Activated CD4-positive, alpha-beta T cell treated with anti-CD3 and anti-CD28 coated beads, Interleukin-2, amount 10 ng/mL, durations not matched to agents 7 days and 5 days (primary cell): ENCODE measurements at places on chromosomes 1 and 21. TPM values are rescaled to one million over a fixed set of nuclear protein-coding genes. Genes with fewer than 3 reads are reported as not detected.

Gene SYT2
- not detected for total RNA-seq

Gene ATAD3C
- total RNA-seq = 0.69 TPM

Gene CYB5RL
- 13.4 TPM for total RNA-seq

Gene DNMT3L
- total RNA-seq = not detected

Gene PFKFB2
- 2.1 TPM for total RNA-seq

Gene GRIK1
- total RNA-seq = not detected

Gene OR2T33
- total RNA-seq = not detected

DNA sequence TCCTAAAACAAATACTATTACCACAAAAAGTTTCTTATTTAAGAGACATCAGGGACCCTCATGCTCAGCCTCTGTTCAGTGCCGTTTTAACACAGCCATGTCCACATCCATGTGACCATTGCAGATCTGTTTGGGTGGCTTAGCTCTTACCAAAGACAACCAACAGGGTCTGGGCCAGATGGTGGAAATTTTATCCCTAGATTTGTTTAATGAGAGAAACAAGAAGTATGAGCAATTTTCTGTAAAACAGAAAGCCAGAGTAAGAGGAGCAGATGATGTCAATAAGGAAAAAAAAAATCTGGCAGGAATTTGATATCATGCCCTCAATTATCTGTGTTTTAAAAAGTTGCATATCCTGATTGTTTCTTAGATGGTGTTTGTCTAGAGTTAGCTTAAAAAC lies 299.9 kb downstream of the TM2D1 start:
- H3K36me3 ChIP-seq = no peaks in the 10 kb centered on the region
- H3K27me3 ChIP-seq = no peaks in the 10 kb centered on the region
- DNase-seq = no peak
- H3K4me3 ChIP-seq = no peak overlapping the region
- no peaks in the 10 kb centered on the region for H3K4me1 ChIP-seq

- peaks cover 13% of the 10 kb centered on the region for H3K27me3 ChIP-seq
- H3K4me1 ChIP-seq = no peaks in the 10 kb centered on the region
- no peak overlapping the region for H3K27ac ChIP-seq
- H3K36me3 ChIP-seq = no peaks in the 10 kb centered on the region
- DNase-seq = no peak
These were observed 27.7 kb upstream of the VWA5B1 start for GRCh38 chr1:20262810-20263534.

DNA sequence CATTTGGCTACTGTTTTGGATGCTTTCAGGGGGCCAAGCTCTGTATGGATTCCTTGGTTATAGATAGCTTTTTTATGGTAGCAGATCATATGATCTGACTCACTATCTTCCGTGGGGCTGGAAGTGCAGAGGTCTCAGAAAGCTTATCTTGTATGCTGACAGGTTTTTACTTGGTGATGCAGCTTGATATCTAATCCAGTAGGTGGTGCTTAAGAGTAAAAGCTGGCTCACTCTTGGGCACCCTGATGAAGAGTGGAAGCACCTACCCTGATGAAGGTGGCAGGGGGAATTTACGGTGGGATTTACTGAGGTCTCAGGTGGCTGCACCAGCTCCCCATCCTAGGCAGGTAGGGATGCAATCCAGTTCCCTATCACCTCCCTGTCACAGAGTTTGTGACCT lies 151.2 kb downstream of the PTBP2 start:
- DNase-seq = no peak
- no peak overlapping the region for H3K27ac ChIP-seq

DNA sequence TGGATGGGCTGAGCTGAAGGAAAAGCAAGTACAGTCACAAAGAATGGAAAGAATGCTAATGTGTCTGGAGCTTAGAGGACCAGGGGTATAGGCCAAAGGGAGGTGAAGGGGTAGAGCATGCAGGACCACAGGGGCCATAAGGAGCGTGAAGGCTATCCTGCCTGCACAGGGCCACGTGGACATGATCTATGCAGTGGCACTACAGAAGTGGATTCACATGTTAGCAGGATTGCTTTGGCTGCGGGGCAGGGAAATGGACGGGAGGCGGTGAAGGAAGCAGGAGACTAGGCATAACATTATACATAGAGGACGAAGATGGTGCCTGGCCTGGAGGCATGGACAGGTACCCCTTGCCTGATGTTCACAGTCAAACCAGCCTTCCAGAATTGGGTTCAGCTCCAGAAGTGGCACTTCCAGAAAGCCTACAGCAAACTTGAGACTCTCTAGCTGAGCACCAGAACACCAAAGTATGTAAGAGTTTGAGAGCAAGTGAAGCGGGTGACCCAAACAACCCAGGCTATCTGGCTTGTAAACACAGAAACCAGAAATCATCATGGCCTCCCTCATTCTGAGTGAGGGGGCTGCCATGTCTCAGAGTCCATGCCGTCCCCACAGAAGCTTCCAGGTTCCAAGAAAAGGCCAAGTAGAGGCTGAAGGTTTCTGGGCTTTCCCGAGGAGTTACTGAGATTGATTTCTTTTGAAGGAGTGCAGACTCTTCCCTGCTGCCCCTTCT lies 135.5 kb upstream of the JUN start:
- no peak overlapping the region for H3K4me3 ChIP-seq
- no peak overlapping the region for H3K27ac ChIP-seq
- H3K27me3 ChIP-seq = peaks cover 12% of the 10 kb centered on the region

DNA sequence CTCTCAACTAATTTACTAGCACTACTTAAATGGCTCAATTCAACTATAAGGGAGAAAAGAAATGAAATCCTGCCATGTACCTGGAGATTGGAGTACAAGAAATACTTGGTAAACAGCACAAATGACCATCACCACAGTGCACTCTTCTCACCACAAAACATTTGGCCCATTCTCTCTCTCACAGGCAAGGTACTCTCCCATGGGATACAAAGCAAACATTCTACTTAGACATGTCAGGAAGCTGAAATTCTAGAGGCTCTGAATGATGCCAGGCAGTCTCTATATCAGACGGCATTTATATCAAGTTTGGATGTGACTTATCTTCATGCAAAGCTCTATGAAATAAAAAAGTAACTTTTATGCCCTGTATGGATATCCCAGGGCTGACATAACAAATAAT lies 72.5 kb downstream of the DPT start:
- H3K4me3 ChIP-seq = no peak overlapping the region
- peaks cover 14% of the 10 kb centered on the region for H3K27me3 ChIP-seq
- H3K27ac ChIP-seq = no peak overlapping the region

DNA sequence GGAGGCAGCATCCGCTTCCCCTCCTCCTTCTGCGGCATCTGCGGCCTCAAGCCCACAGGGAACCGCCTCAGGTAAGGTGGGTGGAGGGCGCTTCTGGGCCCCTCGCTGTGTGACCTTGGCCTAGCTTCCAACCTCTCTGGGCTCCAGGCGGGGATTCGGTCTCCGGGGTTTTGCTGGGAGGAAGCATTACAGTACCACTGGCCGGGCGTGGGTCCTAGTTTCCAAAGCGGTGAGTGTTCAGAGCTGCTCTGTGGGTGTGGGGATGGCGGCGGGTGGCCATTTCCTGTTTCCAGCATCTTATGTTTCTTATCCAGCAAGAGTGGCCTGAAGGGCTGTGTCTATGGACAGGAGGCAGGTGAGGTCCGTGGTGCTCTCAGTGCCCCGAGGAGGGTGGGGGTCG lies 11.6 kb downstream of the FAAH start:
- no peak for DNase-seq
- no peak overlapping the region for H3K4me3 ChIP-seq
- H3K27ac ChIP-seq = no peak overlapping the region
- H3K27me3 ChIP-seq = no peaks in the 10 kb centered on the region
- peaks cover 2% of the 10 kb centered on the region for H3K4me1 ChIP-seq

DNA sequence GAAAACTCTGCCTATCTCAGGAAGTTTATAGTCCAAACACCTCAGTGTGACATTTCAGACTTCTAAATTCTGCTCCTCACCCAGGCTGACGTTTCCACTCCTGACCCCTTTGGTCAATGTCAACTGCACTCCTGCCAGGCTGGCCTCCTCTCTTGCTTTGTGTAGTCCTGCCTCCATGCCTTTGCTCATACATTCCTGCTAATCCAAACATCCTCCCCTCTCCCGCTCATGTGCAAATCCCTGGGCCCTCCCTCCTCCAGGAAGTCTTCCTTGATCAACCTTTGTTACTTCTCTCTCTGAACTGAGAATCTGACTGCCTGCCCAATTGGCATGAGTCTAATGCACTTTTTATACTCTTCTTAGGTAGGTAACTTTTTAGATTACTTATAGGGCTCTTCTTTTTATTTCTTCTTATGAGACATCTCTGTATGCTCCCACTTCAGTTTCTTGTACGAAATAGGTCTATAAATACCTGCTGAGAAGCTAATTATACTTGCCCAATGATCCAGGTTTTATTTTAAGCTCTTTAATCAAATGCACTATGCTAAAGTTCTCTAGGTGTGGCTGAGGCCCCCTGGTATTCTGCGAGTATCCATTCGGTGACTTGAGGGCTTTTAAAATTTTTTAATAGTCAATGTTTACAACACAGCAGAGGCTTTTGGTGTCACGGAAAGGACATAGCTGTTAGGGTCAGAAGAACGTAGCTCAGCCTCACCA lies 128.1 kb downstream of the PLXNA2 start:
- H3K27me3 ChIP-seq = peaks cover 8% of the 10 kb centered on the region
- H3K27ac ChIP-seq = no peak overlapping the region
- no peak overlapping the region for H3K4me3 ChIP-seq
- no peaks in the 10 kb centered on the region for H3K4me1 ChIP-seq
- H3K36me3 ChIP-seq = no peaks in the 10 kb centered on the region
- no peak for DNase-seq

DNA sequence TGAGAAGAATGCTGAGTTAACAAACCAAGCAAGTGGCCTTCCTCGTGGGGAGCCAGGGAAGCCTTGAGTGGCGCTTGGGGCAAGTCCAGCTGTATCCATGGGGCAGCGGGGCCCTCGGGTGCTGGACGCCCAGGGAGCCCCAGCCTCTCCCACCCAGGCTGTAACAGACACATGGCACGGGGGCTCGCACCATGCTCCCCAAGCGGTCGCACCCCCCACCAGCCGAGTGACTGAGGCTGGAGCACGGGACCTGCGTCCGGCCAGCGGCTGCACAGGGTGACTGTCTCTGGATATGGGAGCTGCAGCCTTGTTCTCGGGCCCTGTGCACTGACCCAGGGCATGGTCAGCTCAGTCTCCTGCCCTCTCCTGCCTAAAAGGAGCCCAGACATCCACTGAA lies 53.9 kb upstream of the ACTRT2 start:
- no peaks in the 10 kb centered on the region for H3K4me1 ChIP-seq
- no peak overlapping the region for H3K4me3 ChIP-seq
- no peaks in the 10 kb centered on the region for H3K36me3 ChIP-seq
- H3K27ac ChIP-seq = no peak overlapping the region

GRCh38 chr1:172359491-172359999 lies 60.9 kb upstream of the C1orf105 start:
- no peaks in the 10 kb centered on the region for H3K36me3 ChIP-seq
- peak overlapping the region; percentile 88 for H3K27ac ChIP-seq
- peak overlapping the region; percentile 3 for H3K4me3 ChIP-seq
- H3K27me3 ChIP-seq = peaks cover under 1% of the 10 kb centered on the region
- no peak for DNase-seq
- H3K4me1 ChIP-seq = peaks cover 34% of the 10 kb centered on the region

GRCh38 chr1:219542828-219543518 lies 69.9 kb downstream of the ZC3H11B start:
- no peak for DNase-seq
- no peak overlapping the region for H3K4me3 ChIP-seq
- H3K4me1 ChIP-seq = no peaks in the 10 kb centered on the region
- H3K27ac ChIP-seq = no peak overlapping the region
- no peaks in the 10 kb centered on the region for H3K36me3 ChIP-seq

DNA sequence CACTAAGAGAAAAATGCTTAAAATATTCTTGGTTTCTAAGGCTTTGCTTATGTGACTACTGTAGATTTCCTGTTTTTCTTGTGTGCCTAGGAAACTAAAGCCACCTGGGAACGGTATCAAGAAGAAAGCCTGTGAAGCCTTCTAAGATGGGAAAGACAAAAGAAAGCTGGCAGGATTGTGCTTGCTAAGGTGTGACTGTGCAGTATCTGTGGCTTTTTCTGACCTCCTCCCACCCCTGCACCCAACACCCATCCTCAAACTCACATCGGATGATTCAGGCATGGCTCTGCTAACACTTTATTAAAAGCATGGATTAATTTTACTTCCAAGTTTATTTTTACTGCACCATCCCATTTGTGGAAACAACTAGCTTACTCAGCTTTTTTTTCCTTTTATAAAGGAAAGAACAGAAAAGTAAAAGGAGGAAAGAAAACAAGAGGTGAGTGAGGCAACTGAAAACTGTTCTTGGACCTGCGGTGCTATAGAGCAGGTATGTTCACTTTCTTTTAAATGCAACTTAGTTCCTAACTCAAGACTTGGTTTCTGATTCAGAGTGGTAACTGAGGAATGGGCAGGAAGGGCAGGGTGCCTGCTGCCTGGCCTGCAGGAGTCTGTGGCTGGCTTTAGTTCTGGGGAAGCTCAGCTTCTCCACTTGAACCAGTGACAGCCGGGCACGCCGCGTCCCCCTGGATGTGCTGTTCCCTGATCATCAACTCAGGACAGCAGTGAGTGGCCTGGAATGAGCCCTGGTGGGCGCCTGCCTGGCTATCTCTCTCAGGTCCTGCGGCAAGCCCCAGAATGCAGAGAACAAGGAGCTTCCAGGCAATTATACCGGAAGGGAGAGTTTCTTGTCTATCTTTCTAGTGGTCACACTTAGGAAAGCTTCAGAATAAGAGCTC lies at the start of gene GBP6:
Gene GBP6 (plus strand): TSS at position 422 of the 899 bp plus-strand sequence. CDS start 4,493 bp downstream, outside the sequence.
- peaks cover 24% of the 10 kb centered on the region for H3K4me1 ChIP-seq
- DNase-seq = no peak
- peak within 1 kb of the TSS; percentile 87 for H3K27ac ChIP-seq
- peaks cover 9% of the 10 kb centered on the region for H3K27me3 ChIP-seq
- peak within 1 kb of the TSS; percentile 45 for H3K4me3 ChIP-seq
- peaks cover 6% of the 10 kb centered on the region for H3K36me3 ChIP-seq

DNA sequence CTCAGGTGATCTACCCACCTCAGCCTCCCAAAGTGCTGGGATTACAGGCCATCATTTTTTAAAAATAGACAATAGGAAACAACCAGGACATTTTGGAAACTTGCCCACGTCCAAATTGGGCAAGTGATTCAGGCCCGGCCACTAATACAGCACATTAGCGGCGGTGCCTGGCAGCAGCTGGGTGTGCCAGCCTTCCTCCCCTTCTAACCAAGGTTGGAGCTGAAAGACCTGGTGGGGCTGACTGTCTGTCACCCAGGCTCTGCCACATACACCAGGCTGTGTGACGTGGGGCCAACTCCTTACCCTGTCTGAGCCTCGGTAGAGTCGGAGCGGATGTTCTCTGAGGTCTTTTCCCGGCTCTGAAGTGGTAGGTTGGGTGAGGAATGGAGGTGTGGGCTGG lies 29.6 kb upstream of the TMEM51 start:
- no peaks in the 10 kb centered on the region for H3K4me1 ChIP-seq
- H3K27me3 ChIP-seq = peaks cover 3% of the 10 kb centered on the region
- no peaks in the 10 kb centered on the region for H3K36me3 ChIP-seq
- no peak overlapping the region for H3K4me3 ChIP-seq
- DNase-seq = no peak
- no peak overlapping the region for H3K27ac ChIP-seq

- peak overlapping the region; percentile 38 for H3K27ac ChIP-seq
- H3K36me3 ChIP-seq = peaks cover 3% of the 10 kb centered on the region
- peaks cover 30% of the 10 kb centered on the region for H3K4me1 ChIP-seq
- DNase-seq = no peak
- H3K27me3 ChIP-seq = peaks cover under 1% of the 10 kb centered on the region
These were observed 153.4 kb downstream of the ETS2 start for GRCh38 chr21:38958940-38959691.

GRCh38 chr1:226575739-226576378 lies 27.3 kb downstream of the STUM start:
- H3K27ac ChIP-seq = no peak overlapping the region
- no peaks in the 10 kb centered on the region for H3K4me1 ChIP-seq
- H3K27me3 ChIP-seq = no peaks in the 10 kb centered on the region
- H3K36me3 ChIP-seq = no peaks in the 10 kb centered on the region
- no peak overlapping the region for H3K4me3 ChIP-seq

GRCh38 chr1:238199325-238199724 lies 308.6 kb upstream of the ZP4 start:
- no peaks in the 10 kb centered on the region for H3K36me3 ChIP-seq
- no peaks in the 10 kb centered on the region for H3K4me1 ChIP-seq
- no peaks in the 10 kb centered on the region for H3K27me3 ChIP-seq
- DNase-seq = no peak
- H3K27ac ChIP-seq = no peak overlapping the region
- H3K4me3 ChIP-seq = no peak overlapping the region
